ENCODE measurements at places on chromosomes 6 and 20.

DNA sequence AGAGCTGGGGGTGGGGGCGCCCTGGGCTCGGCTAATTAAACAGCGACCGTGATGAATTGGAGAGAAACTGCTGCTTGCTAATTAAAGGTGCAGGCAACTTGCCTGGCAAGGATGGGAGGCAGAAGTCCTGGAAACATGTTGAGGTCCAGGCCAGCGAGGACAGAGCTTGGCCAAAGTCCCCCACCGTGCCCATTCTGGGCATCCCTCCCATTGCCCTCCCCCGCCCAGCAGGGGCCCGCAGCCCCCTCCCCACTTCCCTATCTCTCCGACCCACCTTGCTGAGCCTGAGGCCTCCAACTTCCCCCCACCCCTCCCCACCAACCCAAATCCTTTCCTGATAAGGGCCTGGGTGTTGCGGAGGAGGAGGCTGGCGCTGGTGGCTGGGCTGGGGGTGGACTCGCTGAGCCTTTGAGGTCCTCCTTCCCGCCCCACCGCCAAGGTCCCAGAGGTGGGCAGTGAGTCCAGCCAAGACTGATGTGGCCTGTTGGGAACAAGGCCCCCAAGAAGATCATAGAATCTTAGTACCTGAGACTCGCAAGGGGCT is 23.3 kb downstream of the C20orf203 start:
- no peak for DNase-seq

DNA sequence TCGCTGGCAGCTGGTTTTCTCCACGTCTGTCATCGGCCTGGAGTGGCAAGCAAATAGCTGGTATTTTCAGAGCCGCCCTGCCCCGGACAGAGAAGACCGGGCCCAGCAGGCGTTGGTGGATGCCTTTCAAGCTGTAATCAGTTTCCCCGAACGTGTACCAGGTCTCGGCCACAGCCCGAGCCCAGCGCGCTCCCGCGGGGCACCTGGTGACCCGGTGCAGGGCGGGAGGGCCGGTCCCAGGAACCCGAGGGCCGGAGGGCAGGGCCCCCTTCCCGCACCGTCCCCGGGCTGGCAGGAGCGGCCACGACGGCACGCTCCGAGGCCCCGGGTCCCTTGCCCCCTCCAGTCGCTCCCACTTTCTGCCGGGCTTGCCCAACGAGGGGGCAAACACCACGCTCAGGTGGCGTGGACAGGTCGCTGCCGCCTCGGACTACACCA is 348 bp upstream of the PYGB start:
- no peak for DNase-seq

DNA sequence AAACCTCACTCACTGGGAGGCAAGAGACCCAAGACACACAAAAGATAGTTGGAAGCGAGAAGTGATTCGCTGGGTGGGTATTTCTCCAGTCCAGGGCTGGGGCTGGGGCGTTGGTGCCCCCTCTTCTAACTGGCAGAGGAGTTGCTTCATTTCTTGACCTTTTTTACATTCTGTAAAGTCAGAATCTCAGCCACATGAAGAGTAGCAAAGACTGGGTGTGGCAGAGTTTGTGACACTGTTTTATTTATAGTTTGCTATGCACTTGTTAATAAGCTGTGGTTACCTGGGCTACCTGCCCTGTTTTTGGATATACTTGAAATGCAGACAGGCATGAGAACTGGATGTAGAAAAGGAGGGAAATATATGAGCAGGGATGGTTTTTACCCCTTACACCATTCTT is 42.3 kb downstream of the IL20RA start:
- DNase-seq = no peak

GRCh38 chr6:17202526-17202925 is 78.6 kb upstream of the RBM24 start:
- DNase-seq = no peak

GRCh38 chr6:125314009-125314581 is 12.3 kb upstream of the HDDC2 start:
- DNase-seq = no peak

DNA sequence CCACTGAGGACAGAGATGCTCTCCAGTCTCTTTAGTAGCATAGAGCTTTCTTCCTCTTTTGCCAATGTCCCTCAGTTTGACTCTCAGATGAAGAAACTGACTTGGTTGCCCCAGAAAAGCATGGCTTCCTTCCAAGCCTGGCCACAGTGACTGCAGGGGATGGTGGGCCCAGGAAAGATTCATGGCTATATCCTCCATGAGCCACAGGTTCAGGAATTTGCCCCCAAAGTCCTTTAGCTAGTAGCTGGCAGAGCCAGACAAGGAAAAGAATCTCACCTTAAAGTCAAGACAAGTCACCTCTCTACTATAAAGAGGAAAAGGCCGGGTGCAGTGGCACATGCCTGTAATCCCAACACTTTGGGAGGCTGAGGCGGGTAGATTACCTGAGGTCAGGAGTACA is 43.4 kb downstream of the TRAM2 start:
- DNase-seq = no peak

- DNase-seq = no peak
Observed at GRCh38 chr20:58219342-58219700, 9.1 kb downstream of the ANKRD60 start.

DNA sequence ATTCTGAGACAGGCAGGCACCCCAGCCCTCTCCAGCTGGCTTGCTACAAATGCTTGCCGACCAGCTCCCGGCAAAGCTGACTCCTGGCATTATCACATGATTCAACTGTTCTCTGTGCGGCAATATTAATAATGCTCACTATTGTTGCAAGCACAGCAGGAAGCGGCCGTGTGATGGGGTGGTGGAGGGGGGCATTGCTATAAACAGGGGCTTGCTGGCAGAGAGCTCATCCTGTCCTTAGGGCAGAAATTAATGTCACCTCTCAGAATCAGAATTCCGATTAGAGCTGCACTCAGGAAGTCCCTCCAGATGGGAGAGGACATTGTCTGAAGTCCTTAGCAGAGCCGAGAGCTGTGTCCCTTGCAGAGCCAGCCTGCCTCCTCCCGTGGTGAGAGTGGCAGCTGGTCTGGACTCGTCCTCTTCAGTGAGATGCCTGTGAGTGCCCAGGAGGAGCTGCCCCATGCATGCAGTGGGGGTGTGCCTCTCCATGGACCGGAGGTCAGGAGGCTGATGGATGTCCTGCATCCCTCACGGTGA is 162.5 kb downstream of the CDH4 start:
- DNase-seq = no peak

DNA sequence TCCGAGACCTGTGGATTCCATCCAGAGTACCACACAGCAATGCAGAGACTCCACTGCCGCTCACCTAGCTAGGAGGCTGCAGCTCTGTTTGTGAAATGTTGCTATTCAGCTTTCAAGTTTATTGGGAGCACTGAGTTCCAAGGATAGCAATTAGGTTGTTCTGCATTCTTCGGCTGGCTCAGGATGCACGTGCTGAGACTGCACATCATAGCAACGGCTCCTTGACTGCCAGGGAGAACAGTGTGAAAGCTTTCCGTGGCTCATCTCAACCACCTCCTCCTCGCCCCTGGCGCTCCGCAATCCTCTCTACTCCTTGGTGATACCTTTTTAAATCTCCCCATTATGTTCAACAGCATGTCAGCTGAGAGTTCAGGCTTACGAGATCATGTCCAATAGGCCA is 116.6 kb downstream of the TSHZ2 start:
- no peak for DNase-seq

DNA sequence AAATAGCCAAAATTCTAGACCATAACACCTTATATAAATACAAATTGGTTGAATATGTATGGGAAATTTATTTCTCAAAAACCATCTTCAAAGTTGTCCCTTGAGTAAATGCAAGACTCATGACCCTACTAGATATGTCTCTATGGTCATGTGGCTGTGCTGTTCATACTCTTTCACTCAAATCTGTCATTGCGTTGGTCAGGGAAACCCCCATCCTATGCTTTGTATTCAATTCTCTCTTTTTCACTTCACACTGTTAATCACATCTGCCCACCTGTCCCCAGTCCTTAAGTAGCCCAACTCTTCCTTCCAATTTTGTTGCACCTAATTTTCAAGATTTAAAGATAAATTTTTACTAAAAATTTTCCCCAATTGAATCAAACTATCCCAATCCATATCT is 51.0 kb downstream of the RPS12 start:
- DNase-seq = no peak

DNA sequence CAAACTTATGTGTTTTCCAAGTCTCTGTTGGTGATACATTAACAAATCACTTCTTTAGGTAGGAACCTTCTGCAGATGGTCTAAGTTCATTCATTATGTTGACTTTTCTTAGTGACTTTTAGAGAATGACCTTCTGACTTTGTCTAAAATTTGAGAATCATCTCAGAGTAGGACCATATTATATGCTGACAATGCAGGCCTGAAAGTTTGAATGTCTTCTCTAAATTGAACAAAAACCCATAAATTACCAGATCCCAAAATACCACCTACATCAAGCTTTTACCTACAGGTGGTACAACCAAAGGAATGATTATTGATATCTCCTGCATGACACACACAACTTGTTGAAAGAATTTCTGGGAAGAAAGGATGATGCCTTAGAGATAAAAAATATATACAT is 191.5 kb downstream of the SOD2 start:
- DNase-seq = no peak

DNA sequence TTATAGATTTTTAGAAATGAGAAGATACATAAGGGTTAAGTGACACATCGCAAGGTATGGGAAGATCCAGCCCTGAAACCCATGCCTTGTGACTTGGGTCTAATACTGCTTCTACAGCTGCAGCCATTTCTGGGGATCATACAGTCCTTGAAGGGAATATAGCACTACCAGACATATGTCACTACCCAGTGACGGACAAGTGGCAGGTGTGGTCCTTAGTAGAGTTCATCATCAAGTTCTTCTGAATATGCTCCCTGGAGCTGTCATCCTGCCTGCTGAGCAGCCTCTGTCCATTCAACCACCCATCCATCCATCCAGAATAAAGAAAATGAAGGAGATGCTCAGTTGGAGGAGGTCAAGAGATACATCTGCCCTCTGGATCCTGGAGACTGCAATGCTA is 118.6 kb upstream of the ASF1A start:
- DNase-seq = no peak

DNA sequence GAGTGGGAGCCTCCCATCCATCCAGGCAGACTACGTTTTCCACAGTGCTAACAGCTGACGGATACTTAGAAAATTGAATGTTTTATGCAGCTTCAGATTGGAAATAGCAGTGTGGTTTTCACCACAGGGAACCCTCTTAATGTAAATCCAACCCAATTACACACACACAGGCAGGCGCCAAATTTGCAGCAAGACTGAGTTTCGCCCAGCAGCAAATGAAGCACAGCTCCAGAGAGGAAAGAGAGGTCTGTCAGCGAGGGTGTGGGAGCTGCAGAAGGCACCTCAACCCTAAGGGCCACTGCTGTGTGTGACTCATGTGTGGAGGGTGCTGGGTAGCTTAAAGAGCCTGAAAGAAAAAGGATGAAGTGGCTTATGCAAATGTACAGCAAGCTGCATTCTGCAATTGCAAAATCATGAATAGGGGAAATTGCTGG is 365.7 kb downstream of the MAFB start:
- DNase-seq = no peak

GRCh38 chr6:43246301-43247113 is 3.2 kb downstream of the TTBK1 start:
- DNase-seq = peak; percentile 90

GRCh38 chr6:44472250-44472945 is 84.9 kb downstream of the CDC5L start:
- no peak for DNase-seq

GRCh38 chr6:135250751-135251497 is 69.8 kb downstream of the MYB start:
- DNase-seq = peak; percentile 69

- no peak for DNase-seq
Observed at GRCh38 chr6:80541886-80542285, 435.4 kb downstream of the BCKDHB start.

DNA sequence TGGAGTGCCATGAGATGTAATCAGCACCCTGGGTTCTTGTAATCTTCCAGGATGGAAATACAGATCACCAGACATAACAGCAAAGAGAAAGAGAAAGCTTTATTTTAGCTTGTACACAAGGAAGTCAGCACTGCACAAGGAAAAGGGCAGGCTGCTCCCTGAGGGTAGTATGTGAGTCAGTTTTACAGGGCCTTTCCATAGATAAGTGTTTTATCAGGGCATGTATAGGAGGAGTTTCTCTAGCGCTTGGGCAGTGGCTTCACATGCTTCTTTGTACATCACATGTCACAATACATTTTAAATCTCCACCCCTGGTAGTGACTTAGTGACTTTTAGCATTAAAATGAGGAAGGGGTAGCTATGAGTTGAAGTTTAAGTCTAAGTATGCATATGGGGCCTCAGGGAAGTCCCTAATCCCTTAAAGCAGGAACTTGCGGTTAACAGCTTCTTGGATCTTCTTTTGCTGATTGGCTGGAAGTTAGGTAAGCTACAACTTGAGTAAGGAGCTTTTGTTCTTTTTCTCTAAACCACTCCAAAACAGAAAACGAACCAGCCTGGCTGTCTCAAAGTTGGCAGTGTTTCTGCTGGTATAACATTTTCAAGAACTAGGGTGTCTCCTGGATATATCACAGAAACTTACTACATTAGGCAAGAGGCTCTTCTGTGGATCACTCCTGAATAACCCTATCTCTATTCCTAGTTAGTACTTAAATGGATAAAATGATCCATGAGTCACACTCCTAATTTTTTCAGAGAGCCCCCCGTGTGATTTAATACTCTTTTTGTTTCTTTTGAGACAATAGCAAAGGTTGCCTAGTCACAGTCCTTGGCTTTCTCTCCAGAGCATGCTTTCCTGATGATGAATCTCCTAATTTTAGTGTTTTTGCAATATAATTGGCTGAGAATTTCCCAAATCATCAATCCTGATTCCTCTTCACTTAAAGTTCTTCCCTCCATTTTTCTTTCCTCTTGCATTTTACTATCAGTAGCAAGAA is 60.2 kb downstream of the MRAP2 start:
- no peak for DNase-seq

- no peak for DNase-seq
Observed at GRCh38 chr6:106617302-106617701, 12.0 kb downstream of the RTN4IP1 start.

- DNase-seq = peak; percentile 42
Observed at GRCh38 chr20:15654208-15654649, 919.0 kb downstream of the KIF16B start.
